ENCODE measurements at places on chromosomes 7 and 10.

DNA sequence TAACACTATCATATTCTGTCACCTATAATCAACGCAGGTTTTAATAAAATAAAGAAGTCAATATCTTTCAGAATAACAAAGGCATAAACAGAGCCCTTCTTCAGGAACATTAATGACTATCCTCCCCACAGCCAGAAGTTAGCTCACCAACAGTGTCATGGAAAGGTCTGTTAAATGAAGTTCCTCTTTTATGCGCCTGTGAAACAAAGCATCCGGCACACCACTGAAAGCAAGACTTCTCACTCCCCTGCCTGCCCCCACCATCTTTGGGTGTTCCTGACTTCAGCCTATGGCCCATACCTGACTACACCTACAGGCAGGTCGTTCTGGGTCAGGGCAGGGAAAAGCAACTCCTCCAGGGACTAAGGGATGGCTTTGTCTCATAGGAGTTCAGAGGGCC is 205.4 kb downstream of the FANK1 start:
- DNase-seq, result no peak

GRCh38 chr10:36457751-36458150 is 667.6 kb upstream of the ANKRD30A start:
- DNase-seq, result no peak

DNA sequence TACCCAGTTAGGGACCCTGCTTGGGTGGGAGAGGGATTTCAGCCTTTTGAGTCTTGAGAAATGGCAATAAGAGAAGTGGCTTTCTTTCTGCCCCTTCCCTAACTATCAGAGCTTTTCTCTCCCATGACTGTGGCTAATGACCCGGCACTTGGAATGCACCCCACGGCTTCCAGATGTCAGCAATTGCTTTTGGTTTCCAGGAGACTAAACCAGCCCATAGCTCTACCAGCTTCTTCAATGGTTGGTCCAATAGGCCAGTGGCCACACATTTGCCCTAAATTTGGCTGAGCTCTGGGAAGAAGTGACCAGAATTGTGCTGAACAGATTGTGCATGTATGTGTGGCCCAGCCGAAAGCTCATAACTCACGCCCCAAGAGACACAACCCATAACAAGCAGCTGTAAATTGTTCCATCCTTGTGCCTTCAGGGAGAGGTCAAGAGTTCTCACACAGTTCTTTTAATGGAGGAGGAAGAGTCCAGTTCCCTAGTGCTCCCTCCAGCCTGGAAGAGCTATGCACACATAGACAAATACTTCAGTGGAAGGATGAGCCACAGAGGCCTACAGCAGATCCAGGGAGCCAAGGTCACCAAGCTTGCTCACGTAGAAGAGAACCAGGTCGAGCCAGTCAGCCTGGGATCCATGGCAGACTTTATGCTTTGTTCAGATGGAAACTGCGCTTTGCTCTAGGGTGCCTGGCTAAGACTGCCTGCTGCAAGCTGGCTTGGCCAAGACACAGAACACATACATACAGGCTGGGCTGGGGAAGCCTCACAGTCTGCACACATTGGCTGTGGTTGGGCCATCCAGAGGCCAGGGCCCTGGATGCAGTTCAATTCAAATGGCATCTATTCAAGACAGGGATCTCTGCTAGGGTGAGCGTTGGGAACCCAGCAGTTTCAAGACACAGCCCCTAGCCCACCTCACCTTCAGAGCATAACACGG is 131.8 kb upstream of the HABP2 start:
- DNase-seq, result no peak

DNA sequence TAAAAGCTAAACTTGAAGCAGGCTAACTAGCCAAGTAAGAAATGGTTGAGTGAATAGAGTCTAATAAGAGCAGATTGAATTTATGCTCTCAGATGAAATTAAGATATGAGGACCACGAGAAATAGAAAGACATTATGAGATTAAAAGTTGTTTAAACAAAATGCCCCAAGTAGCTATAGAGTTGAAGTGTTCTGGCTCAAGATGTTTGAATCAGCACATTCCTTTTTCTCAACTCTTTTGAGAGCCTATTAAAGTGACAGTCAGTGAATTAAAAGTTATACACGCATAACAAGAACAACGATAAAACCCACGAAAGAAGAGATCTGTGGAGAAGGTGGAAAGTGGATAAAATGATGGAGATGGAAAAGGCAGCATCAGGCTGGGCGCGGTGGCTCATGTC is 322.2 kb upstream of the ANKRD30A start:
- DNase-seq, result no peak

DNA sequence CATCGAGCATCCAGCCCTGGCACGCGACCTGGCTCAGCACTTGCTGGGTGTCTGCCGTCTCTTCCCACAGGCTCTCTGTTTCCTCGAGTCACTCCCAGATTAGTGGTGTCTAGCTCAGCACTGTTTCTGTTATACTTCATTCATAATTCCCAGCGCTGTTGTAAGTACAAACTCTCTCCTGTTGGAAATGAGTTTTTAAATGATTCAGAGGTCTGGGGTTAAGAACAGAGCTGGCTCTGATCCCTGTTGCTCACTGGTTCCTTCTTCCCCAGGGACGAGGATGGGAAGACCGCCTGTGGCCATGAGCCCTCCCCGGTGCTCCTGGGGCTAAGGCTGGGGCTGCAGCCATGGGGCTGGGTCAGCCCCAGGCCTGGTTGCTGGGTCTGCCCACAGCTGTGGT is 17.3 kb upstream of the C10orf95 start:
- DNase-seq, result no peak

Data from NCI-H187 (cell line).